HFFc6 (cell line): ENCODE measurements at places on chromosomes 13 and 19.
A peak's percentile ranks its signal among the peaks of the same experiment; 100 is the strongest.

DNA sequence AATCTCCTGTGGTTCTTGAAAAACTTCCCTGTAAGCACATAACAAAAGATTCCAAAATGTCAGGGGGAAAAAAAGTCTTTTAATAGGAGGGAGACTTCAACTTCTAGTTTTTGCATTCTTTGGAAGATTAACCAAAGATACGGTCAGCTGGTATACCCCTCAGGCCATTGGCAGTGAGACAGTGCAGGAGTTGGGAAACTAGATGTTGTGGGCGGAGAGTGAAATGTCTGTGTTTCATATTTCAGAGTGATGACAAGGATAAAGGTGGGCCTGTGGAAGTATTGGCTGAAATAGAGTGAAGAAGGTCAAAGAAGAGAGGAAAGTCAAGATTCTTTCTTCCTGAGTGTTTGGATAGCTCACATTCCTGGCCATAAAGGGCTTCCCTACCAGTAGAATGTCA is 40.8 kb downstream of the CYP2B6 start:
- DNase-seq = peak; percentile 5

DNA sequence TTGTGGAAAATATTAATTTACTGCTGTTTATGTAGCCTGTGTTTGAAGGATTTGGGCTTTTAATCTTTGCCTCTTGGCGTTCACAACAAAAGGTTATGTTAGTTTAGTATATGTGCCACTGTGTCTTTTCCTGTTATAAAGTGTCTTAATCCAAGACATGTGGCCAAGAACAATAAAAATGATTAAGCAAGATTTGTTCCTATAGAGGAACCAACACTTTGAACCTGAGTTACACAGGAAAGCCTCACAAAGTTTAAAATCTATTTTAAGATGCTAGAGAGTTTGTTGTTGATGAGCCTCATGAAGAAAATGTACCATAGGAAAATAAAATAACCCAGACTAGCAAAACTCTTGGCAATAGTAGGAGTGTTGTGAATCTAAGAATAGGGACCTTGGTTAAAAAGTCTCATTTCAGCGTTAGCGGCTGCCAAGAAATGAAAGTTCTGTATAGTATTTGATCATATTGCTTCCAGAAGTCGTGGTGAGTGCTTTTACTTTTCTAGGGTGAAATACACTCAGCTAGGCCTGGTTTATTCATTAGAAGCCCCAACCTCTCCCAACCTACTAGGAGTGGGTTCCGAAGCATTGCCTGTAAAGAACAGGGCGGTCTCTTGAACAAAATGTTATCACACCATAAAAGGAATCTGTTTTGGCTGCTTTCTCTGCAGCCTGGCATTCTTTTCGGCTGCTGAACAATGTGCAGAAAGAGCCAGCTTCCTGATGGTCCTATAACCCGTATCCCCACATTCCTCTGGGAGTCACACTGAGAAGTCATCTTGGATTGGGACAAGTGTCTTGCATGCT is 102.6 kb downstream of the LRCH1 start:
- no peak for DNase-seq

GRCh38 chr13:97366172-97366688 is 67.7 kb upstream of the RAP2A start:
- DNase-seq = no peak

DNA sequence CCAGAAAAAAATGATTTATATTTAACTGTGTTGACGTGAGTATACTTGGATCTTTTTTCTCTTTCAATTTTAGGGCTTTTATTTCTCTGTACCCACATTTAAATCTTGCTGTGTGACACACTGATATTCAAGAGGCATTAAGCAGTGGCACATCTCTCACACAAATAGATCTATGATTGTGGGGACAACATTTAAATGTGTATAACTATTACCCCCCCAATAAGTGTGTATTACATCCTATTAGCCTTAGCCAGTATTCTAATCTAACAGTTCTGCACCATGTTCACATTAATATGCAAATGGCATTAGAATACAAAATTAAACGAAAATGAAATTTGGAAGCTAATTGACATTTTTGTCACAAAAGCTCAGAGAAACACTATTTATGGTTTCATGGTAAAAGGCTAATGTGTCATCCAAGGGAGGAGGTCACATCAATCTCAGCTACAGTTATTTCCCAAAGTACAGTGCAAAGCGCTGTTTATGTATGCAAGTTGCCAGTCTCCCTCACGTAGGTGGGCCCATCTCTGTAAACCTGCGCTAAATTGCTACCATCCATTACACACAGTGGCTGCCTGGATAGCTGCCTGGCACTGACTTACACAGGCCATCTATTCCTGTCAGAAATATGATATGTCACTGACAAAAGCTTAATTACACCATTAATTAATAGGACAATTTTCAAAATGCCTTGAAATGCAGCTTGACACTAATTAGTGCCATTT is 984.7 kb upstream of the PCDH9 start:
- no peak for DNase-seq
